Natural killer cell treated with Interleukin-12 subunit alpha and Interleukin-12 subunit beta and Interleukin-15 and Interleukin-18, amount 100 ng/mL, for 72 hours (primary cell): ENCODE measurements at places on chromosomes 16 and 17.

GRCh38 chr17:17745476-17746455 is 64.5 kb downstream of the RAI1 start:
- DNase-seq, result no peak

- DNase-seq, result no peak
Observed at GRCh38 chr17:72702136-72702735, 390.3 kb downstream of the SLC39A11 start.

DNA sequence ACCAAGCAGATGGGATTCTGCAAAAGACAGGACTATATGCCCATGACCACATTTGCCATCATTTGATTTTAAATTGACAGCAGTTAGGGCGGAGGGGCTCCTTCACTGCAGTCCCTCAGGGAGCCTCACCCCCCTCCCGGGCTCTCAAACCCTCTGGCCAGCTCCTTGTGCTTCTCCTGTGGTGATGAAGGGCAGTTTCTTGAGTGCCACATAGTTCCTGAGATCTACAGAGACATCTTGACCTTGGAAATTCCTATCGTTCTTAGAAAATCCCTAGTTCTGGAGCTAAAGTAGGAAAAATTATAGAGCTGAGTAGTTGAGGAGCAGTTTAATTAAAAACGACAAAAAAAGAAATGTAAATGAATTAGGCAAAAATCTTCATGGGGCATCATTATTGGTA is 231.5 kb downstream of the CCDC182 start:
- DNase-seq, result no peak

GRCh38 chr17:78101542-78101941 is 27.0 kb downstream of the TMC6 start:
- DNase-seq, result no peak

DNA sequence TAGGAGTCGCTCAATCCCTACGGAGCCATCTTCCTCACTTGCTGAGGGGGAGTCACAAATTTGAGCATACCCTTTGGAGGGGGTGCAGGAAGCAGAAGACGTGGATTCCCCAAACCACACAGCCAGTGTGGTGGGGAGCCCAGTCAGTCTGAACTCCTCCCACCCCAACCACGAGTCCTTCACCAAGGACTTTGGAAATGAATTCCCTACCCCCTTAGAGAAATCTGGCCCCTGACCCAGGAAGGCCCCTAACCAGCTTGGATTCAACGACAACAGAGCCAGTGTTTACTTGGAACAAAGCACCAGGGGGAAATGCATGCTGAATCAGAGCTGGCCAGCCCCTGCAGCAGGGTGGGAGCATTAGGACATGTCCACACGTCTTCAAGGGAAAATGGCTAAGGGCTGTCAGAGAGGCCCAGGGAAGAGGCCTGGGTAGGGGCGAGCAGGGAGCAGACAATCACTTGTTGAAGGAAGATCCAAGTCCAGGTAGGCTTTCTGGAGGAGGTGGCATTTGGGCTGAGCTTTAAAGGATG is 5.5 kb upstream of the TMEM92 start:
- no peak for DNase-seq

GRCh38 chr17:71338396-71338795 is 782.4 kb upstream of the SOX9 start:
- no peak for DNase-seq

DNA sequence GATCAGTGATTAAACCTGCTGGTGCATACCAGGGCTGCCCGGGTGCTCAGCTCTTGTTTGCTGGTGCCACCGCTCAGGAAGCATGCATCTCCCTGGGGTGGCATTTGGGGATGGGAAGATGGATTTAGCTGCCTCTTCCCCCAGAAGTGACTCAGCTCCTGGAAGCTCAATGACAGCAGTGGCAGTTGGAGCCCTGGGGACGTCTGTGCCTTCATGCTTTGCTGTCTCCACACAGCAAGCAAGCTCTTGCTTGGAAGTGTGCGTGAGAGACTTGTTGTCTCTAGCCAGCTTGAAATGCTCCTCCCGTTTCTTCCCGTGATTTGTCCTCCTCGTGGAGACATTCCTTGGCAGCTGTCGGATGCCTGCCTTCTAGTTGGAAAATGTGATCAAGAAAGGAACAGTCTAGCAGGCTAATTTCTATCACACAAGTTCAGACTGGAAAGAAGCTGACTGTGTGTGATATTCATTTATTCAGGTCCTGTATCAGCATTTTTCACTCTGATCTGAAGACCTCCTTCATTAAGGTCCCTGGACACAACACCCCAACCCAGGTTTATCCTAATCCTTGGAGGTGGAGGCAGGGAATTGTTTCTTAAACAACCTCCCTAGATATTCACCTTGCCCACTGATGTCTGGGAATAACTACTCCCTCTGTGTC is 73.0 kb downstream of the BMERB1 start:
- DNase-seq, result no peak

- no peak for DNase-seq
Observed at GRCh38 chr17:40598301-40598618, 33.0 kb upstream of the CCR7 start.

GRCh38 chr17:60392845-60393702 is 1.1 kb upstream of the USP32 start:
- DNase-seq, result no peak

GRCh38 chr16:66382171-66382965 is 15.9 kb downstream of the CDH5 start:
- no peak for DNase-seq

GRCh38 chr16:2698965-2699750 is 16.8 kb downstream of the KCTD5 start:
- no peak for DNase-seq

DNA sequence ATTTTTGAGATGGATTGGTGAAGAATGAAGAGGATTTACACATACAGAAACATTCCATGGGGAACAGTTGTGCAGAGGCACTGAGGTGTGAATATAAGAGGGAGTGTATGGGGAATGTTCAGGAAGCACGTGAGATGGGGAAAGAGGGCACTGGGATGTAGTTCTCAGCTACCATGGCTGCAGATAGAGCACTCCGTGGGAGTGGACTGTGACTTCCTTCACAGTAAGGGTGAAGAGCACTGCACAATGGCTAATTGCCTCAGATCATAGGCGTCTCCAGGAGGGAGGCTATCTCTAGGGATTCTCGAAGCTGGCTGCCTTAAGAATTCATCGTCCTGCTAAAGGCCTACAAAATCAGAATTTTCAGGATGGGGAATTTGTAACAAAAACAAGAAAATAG is 7.0 kb downstream of the YPEL2 start:
- no peak for DNase-seq

DNA sequence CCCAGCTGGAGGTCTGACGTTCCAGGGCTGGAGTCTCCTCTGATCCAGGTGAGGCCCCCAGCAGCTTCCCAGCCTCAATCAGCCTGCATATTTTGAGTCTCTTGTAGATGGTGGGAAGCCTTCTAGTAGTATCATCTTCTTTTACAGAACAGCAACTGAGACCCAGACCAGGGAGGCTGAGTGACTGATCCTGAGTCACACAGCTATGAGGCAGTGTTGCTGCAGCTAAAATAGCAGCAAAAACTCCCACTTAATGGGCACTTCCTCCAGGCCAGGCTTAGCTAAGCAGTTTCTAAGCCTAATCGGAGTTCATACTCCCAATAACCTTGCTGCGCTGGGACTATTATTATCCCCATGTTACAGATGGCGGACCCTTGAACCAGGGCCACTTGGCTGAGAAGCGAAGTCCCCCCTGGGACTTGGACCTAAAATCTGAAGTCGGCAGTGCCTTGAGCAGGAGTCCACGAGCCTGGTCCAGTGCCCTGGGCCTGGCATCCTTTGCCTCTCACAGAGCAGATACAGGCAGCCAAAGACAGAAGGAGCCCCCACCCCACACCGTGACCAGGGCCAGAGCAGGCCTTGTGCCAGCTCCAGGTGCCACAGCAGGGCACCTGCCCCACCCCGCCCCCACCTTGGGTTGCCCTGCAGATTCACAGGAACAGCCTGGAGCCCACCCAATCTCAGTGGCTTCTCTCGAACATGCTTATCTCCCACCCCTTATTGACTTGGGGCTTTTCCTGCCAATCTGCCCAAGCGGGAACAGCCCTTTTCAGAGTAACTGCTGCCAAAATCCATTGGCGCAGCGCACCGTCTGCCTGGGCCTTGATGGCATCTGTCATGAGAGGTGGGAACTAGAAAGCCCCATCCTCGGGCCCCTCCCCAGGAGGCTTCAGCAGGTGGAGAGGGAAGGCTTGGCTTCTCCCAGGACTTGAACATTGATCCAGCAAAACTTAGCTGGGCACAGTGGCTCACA is 65.1 kb downstream of the SOCS1 start:
- DNase-seq, result no peak

DNA sequence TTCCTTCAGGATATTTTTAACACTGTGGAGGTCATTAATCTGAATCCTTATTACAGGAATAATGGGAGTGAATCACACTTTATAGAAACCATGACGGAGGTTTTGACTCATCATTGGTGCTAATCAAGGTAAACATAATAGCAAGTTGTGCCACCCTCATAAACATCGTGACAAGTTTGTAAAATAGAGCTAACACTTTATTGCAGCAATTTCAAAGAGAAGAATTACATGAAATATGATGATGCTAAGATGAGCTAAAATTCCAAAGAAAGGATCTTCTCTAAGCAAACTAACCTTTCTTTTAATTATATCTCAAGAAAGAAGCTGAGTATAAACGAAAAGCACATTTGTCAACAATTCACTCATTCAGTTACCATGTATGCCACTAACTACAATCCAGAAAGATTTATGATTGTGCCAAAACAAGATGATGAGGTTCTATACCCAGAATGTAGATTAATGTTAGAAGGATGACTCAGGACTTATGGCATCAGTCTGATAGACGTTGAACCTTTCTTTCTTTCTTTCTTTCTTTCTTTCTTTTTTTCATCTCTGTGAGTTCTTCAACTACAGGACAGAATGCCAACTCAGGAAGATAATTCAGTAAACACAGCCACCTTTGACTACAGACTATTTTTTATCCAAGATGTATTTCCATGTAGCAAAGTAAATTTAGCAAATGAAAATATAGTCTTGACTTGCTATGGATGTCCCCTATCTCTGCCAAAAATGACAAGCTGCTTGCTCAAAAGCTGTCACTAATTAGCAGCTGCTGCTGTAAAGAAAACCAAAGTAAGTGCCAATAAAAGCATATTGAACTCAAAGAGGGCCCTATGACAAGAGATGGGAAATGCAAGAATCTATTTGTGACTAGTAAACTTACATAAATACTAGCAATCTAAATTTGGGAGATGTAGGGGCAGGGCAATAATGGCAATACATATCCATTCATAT is 23.3 kb downstream of the STAT5B start:
- no peak for DNase-seq

GRCh38 chr17:40801157-40801556 is 1.4 kb upstream of the KRT28 start:
- no peak for DNase-seq

- DNase-seq, result no peak
Observed at GRCh38 chr17:57697197-57697596, 47.9 kb downstream of the CCDC182 start.

- DNase-seq, result no peak
Observed at GRCh38 chr17:78600181-78600721, 23.1 kb upstream of the DNAH17 start.

- DNase-seq, result no peak
Observed at GRCh38 chr17:68972119-68972704, 17.0 kb upstream of the ABCA8 start.

DNA sequence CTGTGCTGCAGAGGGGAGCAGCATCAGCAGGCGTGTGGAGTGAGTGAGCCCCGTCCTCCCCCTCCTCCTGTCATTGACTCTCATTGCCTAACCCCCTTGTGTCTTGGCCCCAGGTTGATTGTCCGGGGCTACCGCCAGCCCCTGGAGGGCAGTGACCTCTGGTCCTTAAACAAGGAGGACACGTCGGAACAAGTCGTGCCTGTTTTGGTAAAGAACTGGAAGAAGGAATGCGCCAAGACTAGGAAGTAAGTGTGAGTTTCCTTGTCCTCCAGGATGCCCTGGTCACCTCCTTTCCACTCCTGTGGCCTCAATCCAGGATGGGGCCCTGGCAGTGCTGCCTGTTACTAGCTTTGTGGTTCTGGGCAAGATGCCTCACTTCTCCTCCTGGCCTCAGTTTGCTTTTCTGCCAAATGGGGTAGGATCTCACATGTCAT is 87.0 kb downstream of the ABCC1 start:
- no peak for DNase-seq

DNA sequence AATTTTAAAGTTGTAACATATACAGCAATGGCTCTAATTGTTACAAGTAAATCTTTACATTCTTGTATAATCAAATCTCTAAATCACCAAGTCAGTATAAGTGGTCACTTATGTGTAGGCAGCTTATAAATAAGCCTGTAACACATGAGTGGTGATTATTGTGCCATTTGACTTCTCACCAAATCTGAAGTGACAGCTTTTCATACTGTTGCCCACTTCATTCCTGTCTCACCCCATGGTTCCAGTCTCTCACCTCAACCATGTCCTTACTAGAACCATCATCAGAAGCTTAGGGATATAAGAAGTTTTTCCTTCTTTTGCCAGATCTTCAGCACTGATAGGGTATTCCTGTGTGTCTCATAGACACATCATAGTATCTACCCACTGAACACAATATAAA is 23.5 kb downstream of the TNRC6A start:
- no peak for DNase-seq

GRCh38 chr16:67407176-67407787 is 9.0 kb downstream of the ZDHHC1 start:
- DNase-seq, result no peak

GRCh38 chr17:75941442-75941819 is 589 bp upstream of the FBF1 start:
- no peak for DNase-seq

DNA sequence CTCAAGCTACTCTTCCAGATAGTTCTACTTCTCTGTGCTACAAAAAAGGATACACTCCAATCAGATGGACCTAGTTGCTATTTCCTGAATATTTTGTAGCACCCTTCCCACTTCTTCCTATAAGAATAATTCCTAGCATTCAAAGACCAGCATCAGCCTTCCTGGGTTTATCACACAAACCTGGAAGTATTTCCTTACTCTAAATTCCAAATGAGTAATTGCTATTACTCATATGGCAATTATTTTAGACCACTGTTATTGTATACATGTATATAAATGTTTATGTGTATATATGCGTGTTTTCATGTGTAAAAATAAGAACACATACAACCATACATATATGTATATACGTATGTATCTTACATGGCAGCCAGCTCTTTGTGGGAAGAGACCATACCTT is 130.6 kb downstream of the MYO1D start:
- DNase-seq, result no peak

GRCh38 chr17:73586921-73587602 is 57.2 kb downstream of the SDK2 start:
- DNase-seq, result no peak

DNA sequence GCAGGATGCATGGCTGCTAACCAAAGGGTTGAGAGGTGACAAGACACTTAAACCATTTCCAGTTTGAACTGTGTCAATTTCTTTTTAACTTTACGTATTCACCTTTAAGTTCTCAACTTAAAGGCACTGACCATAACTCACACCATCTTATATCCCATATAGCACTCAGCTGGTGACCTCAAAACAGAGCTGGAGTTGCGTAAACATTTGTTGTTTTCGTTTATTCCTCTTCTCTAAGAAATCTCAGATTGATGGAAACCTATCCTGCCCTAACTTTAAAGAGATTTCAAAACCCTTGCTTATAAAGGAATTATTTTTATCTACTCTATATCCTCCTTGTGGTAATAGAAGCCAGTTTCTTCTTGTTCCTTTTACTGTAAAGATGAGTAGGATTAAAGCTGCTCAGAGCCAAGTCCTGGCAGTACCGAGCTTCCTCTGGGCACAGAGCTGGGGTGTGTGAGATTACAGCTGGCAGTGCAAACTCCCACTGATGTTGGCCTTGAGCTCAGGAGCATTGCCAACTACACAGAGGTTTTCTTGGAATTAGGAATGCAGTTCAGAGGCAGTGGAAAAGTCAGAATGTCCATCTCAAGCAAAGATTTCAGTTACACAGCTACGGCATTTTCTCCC is 1.3 kb downstream of the KCTD2 start:
- DNase-seq, result no peak

GRCh38 chr17:82948081-82948511 is 108.3 kb upstream of the ZNF750 start:
- DNase-seq, result no peak
